Mammary epithelial cell (primary cell): ENCODE measurements at places on chromosomes 4 and X. TPM values are rescaled to one million over a fixed set of nuclear protein-coding genes. Genes with fewer than 3 reads are reported as not detected.

The WDR19 gene
- total RNA-seq: 23.7 TPM

The DGKK gene
- not detected in 2 replicates for total RNA-seq

The SLC26A1 gene
- not detected in 2 replicates for total RNA-seq

The AMTN gene
- not detected for total RNA-seq

The MYOZ2 gene
- not detected for total RNA-seq

The NALF2 gene
- 0.33 TPM for total RNA-seq

The GAR1 gene
- total RNA-seq: 21.7 and 22.7 TPM in 2 replicates

The TMEM47 gene
- 28.0 TPM for total RNA-seq

The ANKRD50 gene
- 21.6 and 25.7 TPM in 2 replicates for total RNA-seq

The STARD8 gene
- 0.17 TPM for total RNA-seq

The AMBN gene
- not detected in 2 replicates for total RNA-seq

The C4orf36 gene
- total RNA-seq: 2.7 TPM

The CPZ gene
- total RNA-seq: not detected
